ENCODE measurements at places on chromosomes 1 and 21. TPM values are rescaled to one million over a fixed set of nuclear protein-coding genes. Genes with fewer than 3 reads are reported as not detected.

The PINK1 gene
- 45.1 TPM for total RNA-seq

The GAS5 gene
- total RNA-seq: 307 TPM

The SERINC2 gene
- 19.8 TPM for total RNA-seq

The NCAM2 gene
- 17.0 TPM for total RNA-seq

The BTBD19 gene
- 43.4 TPM for total RNA-seq

The FNDC5 gene
- total RNA-seq: 4.6 TPM

The GRHL3 gene
- not detected for total RNA-seq

All from chondrocyte (in vitro differentiated cells).